ENCODE measurements at places on chromosomes 4 and X. TPM values are rescaled to one million over a fixed set of nuclear protein-coding genes. Genes with fewer than 3 reads are reported as not detected.

Gene ALAS2
- total RNA-seq = 0.16 TPM

DNA sequence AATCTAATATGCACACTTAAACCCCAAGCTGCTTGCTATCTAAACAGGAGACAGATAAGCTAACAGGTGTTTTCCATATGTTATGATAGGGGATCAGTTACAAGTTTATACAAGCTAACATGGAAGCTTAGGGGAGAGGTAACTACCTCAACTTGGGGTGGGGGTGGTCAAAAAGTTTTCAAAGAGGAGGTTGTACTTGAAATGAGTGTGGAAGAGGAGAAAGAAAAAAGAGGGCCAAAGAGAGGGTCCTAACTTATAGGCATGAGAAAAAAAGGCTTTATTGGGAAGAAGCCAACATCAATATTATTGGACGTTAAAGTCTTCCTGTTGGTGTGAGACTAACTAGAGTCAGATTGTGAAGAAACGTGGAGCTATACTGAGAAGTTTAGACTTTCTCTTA is 205.9 kb downstream of the NDST4 start:
- DNase-seq = no peak

- no peak for DNase-seq
Observed at GRCh38 chrX:45830343-45830742, 629.7 kb upstream of the DIPK2B start.

GRCh38 chr4:127403471-127404084 is 229.2 kb upstream of the INTU start:
- no peak for DNase-seq

GRCh38 chrX:72130762-72131250 is 909 bp downstream of the RTL5 start:
- peak; percentile 37 for DNase-seq

- no peak for DNase-seq
Observed at GRCh38 chr4:98641906-98642668, 16.3 kb downstream of the TSPAN5 start.

Gene GCNA
- 30.7 TPM for total RNA-seq

DNA sequence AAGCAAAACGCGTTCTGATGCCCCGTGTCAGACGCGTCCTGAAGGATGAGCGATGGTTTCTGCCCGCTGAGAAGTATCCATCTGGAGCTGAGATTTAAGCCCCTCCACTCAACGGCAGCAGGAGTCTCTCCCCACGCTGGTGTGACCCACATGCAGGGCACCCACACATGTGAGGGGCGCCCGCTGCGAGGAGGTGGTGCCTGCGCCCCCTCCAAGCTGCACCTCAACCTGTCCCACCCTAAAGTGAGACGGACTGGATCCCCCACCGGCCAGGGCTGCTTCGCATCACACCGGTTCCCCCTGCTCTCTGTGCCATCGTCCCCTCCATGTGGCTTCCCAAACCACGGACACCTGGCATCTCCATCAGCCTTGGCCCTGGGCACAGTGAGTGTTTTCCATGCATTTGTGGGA is 4.5 kb upstream of the PDE6B start:
- DNase-seq = no peak

Gene TENM3
- total RNA-seq = 42.2 TPM

Gene FOXR2
- 5.6 TPM for total RNA-seq

DNA sequence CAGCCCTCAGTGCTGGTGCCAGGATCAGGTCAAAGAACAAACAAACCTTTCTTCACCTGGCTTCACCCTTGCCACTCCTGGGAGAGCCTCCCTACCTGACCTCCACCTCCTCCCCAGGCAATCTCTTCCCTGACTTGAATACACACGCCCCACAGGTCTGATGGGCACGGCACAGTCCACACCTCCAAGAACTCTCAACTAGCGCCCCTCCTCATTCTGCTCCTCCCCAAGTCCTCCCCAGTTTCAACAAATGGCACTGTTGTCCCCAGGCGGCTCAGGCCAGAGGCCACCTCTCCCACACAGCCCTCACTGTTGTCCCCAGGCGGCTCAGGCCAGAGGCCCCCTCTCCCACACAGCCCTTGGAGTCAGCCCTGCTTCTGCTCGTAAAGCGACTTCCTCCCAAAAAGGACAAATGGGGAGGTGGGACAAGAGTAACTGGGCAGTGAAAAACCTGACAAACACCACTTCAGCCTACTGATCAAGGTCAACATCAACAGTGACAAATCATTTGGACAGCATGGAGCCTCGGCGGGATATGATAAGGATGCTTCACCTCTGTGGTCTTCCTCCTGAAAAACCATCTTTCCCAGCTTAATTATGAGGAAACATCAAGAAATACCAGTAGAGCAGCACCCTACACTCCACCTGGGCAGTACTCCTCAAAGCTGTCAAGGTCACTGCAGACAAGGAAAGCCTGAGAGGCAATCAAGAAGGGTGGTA is 2.9 kb downstream of the LETM1 start:
- DNase-seq = peak; percentile 40

All from testis (tissue), 5 donors.